Esophagus squamous epithelium (tissue), 5 donors: ENCODE measurements at places on chromosomes 6 and 20.

DNA sequence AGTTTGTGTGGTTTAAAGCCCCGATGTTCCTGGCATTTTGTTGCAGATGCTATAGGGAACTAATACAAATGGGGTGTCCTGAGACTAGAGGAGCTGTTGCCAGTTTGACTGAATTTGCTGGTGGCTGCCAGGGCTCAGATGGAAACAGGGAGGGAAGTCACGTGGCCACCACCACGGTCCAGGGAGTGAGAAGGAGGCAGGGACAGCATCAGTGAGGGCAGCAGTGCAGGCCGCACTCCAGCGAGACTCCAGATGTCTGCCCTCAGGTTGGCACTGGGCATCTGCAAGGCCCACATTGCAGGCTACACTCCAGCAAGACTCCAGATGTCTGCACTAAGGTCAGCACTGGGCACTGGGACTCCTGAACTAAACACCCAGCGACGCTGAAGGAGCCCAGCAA, 86.2 kb downstream of the RAMACL start:
- DNase-seq, result no peak
- no peaks in the 10 kb centered on the region for H3K27me3 ChIP-seq
- H3K4me1 ChIP-seq, result peaks cover 22% of the 10 kb centered on the region
- H3K36me3 ChIP-seq, result no peaks in the 10 kb centered on the region
- no peak overlapping the region for H3K27ac ChIP-seq

DNA sequence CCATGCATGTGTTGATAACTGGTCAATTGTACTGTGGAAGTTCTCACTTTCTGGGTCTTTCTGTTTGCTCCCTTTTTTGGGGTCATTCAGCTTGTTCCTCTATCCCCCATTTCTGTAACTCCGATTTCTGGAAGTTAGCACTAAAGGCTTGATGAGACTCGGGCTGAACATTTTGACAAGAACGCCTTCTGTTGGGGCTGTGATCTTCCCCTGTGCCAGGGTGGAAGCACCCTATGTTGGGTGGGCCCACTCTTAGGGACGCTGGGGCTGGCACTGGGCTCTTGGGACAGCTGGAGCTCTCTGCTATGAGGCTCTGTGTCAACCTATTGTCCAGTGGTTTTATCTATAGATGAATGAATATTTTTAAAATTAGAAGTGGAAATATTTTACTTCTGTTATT, 60.1 kb upstream of the FRMD1 start:
- no peaks in the 10 kb centered on the region for H3K36me3 ChIP-seq
- H3K4me1 ChIP-seq, result no peaks in the 10 kb centered on the region
- no peaks in the 10 kb centered on the region for H3K27me3 ChIP-seq
- H3K27ac ChIP-seq, result no peak overlapping the region

DNA sequence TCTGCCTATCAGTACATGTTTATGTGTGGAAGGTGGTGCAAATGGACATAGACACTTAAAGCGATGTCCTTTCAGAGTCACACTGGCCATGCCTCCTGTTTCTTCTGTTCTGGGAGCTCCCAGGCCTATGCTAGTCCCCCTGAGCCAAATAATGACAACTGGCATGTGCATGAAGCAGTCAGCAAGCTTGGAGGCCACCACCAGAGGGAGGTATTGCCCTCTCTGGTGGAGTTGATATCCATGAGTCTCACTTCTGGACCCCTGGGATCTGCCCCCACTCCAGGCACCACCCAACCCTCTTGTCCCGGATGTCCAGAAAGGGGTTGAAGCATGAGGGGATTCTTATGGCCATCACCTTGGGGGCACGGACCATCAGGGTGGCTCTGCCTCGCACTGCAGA, 172.2 kb downstream of the AIG1 start:
- no peak overlapping the region for H3K27ac ChIP-seq
- no peak overlapping the region for H3K4me3 ChIP-seq
- no peaks in the 10 kb centered on the region for H3K27me3 ChIP-seq
- H3K36me3 ChIP-seq, result no peaks in the 10 kb centered on the region
- no peak for DNase-seq
- no peaks in the 10 kb centered on the region for H3K4me1 ChIP-seq

DNA sequence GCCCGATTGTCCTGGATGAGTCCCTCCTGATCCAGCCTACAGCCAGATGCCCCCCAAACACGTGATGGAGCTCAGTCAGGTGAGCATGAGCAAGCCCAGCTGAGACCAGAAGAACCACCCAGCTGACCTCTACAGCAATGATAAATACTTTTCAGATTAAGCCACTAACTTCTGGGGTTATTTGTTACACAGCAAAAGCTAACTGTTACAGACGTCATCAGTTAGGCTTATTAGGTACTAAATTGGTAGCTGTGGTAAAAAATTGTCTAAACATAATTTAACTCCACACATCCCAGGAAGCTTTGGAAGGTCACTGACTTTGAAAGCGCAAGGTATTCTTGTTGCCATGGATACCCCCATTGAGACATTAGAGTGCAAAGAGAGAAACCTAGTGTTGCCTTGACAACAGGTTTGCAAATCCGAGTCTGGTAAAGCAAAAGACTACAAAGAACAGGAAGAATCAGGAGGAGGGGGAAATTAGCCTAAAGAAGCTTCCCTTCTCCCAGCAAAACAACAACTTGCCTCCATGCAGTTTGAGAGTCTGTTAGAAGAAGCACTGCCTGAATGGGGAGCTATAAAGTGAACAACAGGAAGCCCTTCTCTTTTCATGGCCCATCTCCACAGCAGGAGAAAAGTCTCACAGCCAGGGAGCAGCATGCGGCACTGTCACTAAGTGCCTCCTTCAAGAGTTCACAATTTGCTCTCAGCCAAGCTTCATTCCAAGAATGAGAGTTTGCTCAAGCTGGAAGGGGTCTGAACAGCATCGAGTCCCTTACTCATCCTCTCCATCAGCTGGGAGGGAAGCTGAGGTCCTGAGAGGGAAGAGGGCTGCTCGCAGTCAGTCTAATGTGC, 41.7 kb upstream of the ZNF831 start:
- peaks cover 4% of the 10 kb centered on the region for H3K27me3 ChIP-seq
- no peak overlapping the region for H3K4me3 ChIP-seq
- H3K27ac ChIP-seq, result no peak overlapping the region
- no peaks in the 10 kb centered on the region for H3K36me3 ChIP-seq

DNA sequence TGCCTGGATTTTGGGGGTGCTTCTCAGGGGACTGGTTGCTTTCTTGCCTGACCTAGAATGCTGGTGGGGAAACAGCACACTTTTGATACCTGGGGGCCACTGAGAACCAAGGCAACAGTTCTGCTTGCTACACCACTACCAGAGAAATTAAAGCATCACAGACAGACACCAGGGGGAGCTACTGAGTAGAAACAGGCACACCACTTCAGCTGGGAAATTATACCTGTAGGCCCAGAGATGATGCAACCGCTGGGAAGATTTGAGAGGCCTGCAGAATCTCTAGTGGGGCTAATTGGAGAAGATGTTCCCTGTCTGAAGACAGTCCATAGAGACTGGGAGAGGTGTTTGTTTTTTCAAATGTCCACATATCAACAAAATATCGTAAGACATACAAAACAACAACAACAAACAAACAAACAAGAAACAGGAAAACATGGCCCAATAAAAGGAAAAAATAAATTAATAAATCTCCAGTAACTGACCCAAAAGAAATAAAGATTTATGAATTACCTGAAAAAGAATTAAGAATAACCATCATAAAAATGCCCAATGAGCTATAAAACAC, 129.4 kb upstream of the RIN2 start:
- H3K4me1 ChIP-seq, result no peaks in the 10 kb centered on the region
- H3K27ac ChIP-seq, result no peak overlapping the region
- H3K27me3 ChIP-seq, result no peaks in the 10 kb centered on the region
- no peak overlapping the region for H3K4me3 ChIP-seq
- no peak for DNase-seq

- no peak for DNase-seq
- no peak overlapping the region for H3K4me3 ChIP-seq
- H3K27me3 ChIP-seq, result no peaks in the 10 kb centered on the region
Measured at GRCh38 chr20:22511943-22512910, 72.1 kb downstream of the FOXA2 start.

GRCh38 chr6:259901-260508, 32.3 kb upstream of the DUSP22 start:
- H3K36me3 ChIP-seq, result no peaks in the 10 kb centered on the region
- H3K4me3 ChIP-seq, result no peak overlapping the region
- peaks cover 19% of the 10 kb centered on the region for H3K4me1 ChIP-seq
- DNase-seq, result no peak

DNA sequence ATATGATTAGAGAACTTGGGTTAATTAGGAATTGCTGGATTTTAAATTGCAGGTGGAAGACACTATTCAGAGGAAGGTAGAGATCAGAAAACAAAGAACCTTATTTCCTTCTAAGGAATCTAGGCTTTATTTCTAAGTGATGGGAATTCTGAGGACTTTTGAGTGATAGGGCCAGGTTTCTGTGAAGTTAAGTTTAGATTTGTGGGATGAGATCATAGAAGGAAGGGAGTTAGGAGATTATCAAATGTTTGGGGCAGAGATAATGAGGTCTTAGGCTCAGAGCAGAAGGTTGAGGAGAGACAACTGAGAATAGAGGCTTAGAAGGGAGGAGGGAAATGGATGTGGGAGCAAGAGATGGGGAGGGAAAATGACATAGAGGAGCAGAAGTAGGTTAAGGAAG, 109.7 kb upstream of the MMS22L start:
- no peak overlapping the region for H3K4me3 ChIP-seq
- DNase-seq, result no peak
- H3K27me3 ChIP-seq, result no peaks in the 10 kb centered on the region
- H3K4me1 ChIP-seq, result no peaks in the 10 kb centered on the region
- no peaks in the 10 kb centered on the region for H3K36me3 ChIP-seq

GRCh38 chr6:83867527-83868161, 8.2 kb downstream of the CYB5R4 start:
- H3K27me3 ChIP-seq, result no peaks in the 10 kb centered on the region
- no peaks in the 10 kb centered on the region for H3K4me1 ChIP-seq
- DNase-seq, result no peak
- H3K27ac ChIP-seq, result no peak overlapping the region

DNA sequence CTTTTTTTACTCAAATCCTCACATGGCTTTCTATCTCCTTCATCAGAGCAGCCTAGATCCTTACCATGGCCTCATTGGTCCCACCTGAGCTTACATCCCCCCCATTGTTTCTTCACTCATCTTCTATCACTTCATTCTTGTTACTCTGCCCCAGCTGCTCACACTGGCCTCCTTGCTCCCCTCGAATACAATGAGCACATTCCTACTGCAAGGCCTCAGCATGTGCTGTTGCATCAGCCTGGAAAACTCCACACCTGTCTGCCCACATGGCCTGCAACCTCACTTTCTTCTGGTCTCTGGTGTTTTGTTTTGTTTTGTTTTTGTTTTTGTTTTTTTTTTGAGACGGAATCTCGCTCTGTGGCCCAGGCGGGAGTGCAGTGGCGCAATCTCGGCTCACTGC, 212.6 kb downstream of the TBX18 start:
- no peak overlapping the region for H3K4me3 ChIP-seq
- no peaks in the 10 kb centered on the region for H3K4me1 ChIP-seq
- no peak overlapping the region for H3K27ac ChIP-seq

- peaks cover 74% of the 10 kb centered on the region for H3K4me1 ChIP-seq
- no peaks in the 10 kb centered on the region for H3K27me3 ChIP-seq
- H3K36me3 ChIP-seq, result peaks cover 16% of the 10 kb centered on the region
Measured at GRCh38 chr20:41172296-41173140, 35.2 kb downstream of the PLCG1 start.

DNA sequence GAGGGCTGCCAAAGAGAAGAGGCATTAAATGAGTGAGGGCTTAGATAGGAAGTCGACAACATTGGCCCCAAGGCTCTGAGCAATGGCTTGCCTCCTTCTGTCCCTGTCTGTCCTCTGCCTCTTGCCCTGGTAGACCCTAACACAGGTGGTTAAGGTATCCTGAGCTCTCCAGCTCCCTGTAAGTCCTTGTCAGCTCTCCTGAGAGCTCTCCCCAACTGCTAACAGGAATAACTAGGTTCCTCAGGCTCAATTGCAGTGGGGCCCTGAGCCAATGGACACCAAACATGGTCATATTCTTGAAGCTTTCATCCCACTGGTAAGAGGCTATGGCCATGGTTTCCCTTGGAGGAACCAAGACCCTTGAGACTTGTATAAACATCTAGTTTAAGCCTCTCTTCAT, 5.0 kb upstream of the CPNE1 start:
- no peak overlapping the region for H3K4me3 ChIP-seq
- H3K4me1 ChIP-seq, result peaks cover 3% of the 10 kb centered on the region
- no peaks in the 10 kb centered on the region for H3K27me3 ChIP-seq

DNA sequence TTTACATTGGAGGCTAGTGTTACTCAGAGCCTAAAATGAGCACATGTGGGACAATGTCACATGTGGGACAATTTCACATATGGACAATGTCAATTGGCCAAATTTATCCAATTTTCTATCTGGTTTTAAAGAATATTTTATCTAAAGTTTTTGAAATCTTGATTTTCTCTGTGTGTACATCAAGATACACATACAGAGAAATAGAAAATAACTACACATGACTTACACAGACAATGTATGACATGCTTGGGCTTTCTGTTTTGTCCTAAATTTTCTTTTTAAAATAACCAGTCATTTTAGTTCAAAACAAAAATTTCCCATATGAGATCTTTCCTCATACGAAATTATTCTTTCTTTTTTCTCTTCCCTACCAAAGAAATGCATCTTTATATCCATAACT, 24.6 kb downstream of the GGTLC1 start:
- no peaks in the 10 kb centered on the region for H3K4me1 ChIP-seq
- no peak overlapping the region for H3K4me3 ChIP-seq
- H3K27me3 ChIP-seq, result no peaks in the 10 kb centered on the region
- no peak overlapping the region for H3K27ac ChIP-seq
- no peak for DNase-seq
- H3K36me3 ChIP-seq, result no peaks in the 10 kb centered on the region

DNA sequence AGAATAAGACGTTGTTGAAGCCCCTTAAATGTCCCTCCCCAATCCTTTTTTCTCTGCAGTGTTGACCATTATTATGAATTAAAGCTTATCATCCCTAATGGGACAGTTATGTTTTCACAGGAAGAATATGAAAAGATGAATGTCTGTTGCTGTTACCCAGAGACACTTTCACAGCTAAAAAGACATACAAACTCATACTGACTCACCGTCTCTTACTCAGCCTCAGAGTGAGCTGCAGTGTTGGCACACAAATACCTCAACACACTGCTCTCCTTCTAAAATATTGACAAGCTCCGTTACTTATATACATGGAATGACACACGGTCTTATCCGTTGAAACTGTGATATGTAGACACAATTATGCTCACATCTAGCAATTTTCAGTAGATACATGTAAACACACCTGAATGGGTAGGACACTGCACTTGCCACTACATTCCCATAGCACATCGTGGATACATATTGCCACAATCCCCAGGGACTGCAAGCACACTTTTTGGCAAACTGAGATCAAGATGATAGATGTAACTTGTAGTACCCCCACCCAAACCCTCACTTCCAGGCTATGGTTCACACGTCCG, 9.6 kb upstream of the SAPCD1 start:
- no peaks in the 10 kb centered on the region for H3K4me1 ChIP-seq
- H3K36me3 ChIP-seq, result no peaks in the 10 kb centered on the region
- H3K27ac ChIP-seq, result no peak overlapping the region
- no peak for DNase-seq
- no peaks in the 10 kb centered on the region for H3K27me3 ChIP-seq

DNA sequence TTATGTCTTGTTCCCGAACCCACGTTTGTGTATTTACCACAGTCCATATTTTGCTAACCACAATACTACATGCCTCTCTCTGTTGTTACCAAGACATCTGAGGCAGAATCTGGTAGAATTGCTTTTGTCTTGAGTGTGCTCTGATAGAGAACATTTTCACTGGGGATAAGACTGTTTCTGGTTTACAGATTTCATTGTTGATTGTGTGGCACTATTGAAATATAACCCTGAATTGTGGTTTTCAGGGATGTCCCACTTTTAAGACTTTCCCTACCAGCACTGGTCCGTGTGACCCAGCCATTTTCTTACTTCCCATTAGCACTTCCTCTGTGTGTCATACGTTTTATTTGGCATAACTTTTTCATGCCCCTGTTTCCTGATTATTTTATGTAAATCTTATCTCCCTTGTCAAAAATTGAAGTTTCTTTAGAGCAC, 12.2 kb downstream of the NCOA7 start:
- H3K27me3 ChIP-seq, result no peaks in the 10 kb centered on the region
- no peak overlapping the region for H3K27ac ChIP-seq
- no peak overlapping the region for H3K4me3 ChIP-seq
